Glutamatergic neuron (in vitro differentiated cells): ENCODE measurements at places on chromosomes 2 and 18.

DNA sequence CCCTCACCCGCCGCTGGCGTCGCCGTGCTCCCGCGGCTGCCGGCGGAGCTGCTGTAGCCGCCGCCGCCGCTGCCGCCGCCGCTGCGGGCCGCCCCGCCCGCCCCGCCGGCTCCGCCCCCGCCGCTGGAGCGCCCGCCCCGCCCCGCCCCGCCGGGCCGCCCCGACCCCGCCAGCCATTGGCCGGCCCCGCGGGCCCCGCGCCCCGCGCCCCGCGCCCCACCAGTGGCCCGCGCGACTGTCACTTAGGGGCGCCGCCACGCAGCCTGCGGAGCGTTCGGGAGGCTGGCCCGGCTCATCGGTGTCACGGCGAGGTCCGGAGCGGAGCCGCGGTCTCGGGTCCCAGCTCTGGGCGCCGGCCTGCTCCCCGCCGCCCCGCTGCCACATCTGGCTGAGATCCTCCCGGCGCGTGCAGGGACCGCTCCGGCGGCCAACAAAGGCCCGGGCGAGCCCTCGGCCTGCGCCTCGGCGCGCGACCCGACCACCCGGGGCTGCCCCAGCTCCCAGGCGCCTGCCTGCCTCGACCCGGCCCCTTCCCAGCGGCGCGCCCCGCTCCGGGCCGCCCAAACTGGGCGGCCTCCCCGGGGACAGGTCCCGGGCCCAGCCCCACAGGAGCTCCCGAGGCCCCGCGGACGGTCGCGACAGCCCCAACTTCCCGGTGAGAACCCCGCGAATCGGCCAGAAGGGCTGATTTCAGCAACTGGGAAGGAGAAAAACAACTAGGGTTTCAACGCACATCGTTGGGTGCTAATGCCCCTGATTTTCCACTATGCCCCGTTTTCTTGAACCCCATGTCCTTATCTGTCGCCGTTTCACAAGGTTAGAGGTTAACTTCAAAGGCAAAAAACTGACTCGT is at the start of gene MGAT4A:
Gene MGAT4A (minus strand): TSS at position 92 of the 853 bp plus-strand sequence. CDS start 4,800 bp downstream, outside the sequence.
- H3K4me3 ChIP-seq: peak within 1 kb of the TSS; percentile 90
- peak; percentile 71 for DNase-seq
- H3K27ac ChIP-seq: peak within 1 kb of the TSS; percentile 79

DNA sequence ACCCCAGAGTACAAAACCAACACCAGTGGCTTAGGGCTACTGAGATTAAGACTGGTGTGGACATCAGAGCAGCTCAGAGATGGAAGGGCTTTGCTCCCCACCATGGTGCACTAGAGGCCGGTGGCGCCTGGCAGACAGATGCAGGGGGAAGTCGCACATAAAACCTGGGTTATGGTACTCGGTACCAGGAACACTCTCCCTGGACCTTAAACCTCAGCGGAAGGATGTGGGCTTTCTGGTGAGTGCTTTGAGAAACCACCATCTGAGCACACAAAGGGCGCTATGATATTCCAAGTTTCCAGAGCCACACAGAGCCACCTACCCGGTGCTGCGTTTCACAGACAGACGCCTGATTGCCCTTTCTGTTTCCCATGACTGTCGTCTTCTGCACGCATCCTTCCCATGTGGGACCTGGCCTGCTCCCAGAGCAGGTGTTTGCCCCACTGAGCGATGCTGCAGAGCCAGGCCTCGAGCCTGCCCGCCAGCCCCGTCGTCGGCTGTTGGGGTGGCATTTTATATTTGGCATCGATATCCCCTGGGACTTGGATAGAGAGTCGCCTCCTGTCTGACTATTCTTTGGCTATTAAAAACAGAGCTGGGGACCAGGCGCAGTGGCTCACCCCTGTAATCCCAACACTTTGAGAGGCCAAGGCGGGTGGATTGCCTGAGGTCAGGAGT is 89.5 kb upstream of the ODC1 start:
- H3K27me3 ChIP-seq: peaks cover 4% of the 10 kb centered on the region
- no peak overlapping the region for H3K27ac ChIP-seq
- H3K4me3 ChIP-seq: no peak overlapping the region
- H3K36me3 ChIP-seq: no peaks in the 10 kb centered on the region
- DNase-seq: no peak
- peaks cover 3% of the 10 kb centered on the region for H3K4me1 ChIP-seq

GRCh38 chr2:101223814-101224231 is 28.9 kb upstream of the CNOT11 start:
- DNase-seq: no peak
- no peak overlapping the region for H3K27ac ChIP-seq
- no peaks in the 10 kb centered on the region for H3K27me3 ChIP-seq

GRCh38 chr2:20422402-20423271 is 24.2 kb upstream of the RHOB start:
- H3K36me3 ChIP-seq: no peaks in the 10 kb centered on the region
- H3K4me3 ChIP-seq: no peak overlapping the region
- H3K4me1 ChIP-seq: no peaks in the 10 kb centered on the region
- DNase-seq: no peak

GRCh38 chr2:60394463-60394862 is 159.0 kb downstream of the BCL11A start:
- no peak overlapping the region for H3K4me3 ChIP-seq
- H3K27ac ChIP-seq: no peak overlapping the region
- H3K27me3 ChIP-seq: peaks cover 1% of the 10 kb centered on the region
- peaks cover 2% of the 10 kb centered on the region for H3K4me1 ChIP-seq
- H3K36me3 ChIP-seq: no peaks in the 10 kb centered on the region
